ENCODE measurements at places on chromosomes 4 and X.

DNA sequence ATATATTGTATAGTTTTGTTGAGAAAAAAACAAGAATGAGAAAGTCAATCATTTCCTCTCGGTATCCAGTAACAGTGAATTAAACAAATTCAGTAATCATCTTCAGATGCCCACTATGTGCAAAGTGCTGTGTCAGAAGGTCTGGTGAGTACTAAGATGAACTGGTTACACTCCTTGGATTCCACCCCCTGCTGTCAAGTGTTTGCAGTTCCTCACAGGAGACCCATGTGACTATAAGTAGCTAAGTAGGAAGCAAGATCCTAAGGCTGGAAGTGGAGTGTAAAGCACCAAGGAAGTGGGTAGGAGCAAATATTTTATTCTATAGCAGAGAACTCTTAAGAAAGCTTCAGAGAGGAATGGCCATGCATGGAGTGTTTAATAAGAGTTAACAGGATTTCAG is 73.6 kb downstream of the SNX25 start:
- DNase-seq, result no peak

- no peak for DNase-seq
Observed at GRCh38 chr4:123701131-123701575, 304.6 kb downstream of the SPRY1 start.

GRCh38 chr4:54036184-54036583 is 28.2 kb downstream of the CHIC2 start:
- no peak for DNase-seq

DNA sequence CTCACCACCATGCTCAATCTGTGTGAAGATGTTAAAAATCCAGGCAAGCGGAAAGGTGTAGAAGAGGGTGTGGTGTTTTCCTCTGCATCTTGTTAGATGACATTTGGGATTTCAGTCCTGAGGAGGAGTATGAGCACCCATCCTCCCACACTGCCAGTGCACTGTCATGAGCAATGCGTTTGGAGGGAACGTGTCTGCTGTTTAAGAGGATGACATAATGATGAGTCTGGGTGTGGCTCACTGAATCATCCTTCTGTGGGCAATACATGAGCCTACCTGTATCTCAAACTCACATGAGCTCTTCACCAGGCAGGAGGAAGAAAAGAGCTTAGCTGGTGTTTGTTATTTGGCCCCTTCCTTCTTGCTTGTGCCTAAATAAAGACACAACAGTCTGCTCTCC is 67.9 kb upstream of the ARX start:
- no peak for DNase-seq

DNA sequence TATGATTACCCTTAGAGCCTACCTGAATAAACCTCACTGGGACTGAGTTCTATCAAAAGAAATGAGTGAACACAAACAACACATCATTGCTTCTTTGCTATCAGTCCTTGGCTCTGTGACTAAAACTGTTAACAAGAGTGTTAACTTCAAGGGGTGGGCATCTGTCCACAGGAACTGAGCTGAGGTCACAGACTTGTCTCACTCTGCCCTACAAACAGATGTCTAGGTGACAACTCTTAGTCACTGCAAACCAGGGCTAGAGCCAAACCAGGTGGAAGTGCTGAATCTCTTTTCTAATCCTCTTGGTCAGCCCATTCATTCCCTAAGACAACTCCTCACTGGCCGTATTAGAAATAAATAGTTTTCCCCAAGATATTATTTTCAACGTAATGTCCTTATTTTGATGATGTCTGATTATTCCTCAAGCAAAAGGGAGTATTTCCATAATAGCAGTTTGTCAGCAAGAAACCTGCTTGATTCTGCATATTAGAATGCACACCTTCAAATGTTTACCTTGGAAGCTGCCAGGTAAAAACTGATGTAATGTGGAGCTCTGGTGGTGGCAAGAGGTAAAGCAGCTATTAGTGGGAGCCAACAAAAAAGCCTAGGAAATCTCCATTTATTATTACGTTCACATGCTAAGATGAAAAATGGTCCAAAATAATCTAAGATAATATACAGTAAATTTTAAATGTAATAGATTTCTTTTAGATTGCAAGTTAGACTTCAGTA is 4.0 kb downstream of the COL25A1 start:
- DNase-seq, result no peak

DNA sequence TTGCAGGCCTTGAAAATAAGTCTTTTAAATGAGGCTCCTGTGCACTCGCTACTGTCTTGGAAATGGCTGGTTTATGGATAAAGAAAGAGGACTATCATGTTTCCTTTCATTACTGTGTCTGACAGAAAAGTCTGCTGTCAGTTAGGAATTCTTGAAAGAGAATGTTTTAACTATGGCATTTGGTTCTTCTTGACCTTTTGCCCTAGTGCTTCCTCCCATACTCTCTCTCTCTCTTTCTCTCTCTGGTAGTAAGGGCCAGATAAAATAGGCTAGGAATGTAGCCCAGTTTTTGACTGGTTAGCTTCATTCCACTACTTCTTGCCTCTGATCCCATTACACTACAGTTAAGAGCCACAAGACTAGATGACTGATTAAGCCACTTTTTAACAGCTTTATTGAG is 29.8 kb downstream of the YY2 start:
- no peak for DNase-seq

DNA sequence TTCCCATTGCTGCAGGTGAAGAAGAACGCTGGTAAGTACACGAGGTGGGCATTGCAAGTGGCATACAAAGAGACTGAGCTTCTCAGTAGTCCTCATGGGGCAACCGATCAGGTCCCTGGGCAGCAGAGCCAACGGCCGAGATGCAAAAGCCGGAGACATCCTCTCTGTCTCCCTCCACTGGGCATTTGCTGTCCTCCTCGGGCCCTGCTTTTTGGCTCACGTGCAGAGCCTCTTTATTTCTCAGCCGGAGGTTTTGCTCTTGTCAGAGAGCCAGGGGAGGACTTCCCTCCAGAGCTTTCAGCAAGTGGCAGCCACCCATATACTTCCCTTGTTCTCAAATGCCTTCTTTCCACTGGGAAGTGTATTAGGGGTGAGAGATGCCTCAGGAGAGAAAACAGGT is 18.0 kb downstream of the STARD8 start:
- DNase-seq, result no peak

GRCh38 chr4:140635606-140636005 is 66.8 kb upstream of the UCP1 start:
- DNase-seq, result no peak

DNA sequence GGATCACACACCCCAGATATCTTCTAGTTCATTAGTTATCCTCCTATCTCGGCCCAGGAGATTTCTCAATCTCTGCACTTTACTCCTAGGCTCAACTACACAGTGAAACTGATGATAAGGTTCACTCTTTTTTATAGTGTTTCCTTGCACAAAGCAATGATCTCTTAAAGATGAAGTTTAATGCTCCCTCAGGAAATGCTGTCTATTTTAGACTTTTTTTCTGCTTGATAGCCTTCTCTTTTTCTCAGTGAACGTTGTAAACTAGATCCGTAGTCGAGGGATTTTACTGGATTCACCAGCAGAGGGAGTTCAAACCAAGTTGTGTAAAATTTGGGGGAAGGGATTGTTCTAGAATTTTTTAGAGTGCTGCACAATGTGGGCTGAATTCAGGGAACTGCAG is 269.6 kb downstream of the GBA3 start:
- DNase-seq, result no peak

DNA sequence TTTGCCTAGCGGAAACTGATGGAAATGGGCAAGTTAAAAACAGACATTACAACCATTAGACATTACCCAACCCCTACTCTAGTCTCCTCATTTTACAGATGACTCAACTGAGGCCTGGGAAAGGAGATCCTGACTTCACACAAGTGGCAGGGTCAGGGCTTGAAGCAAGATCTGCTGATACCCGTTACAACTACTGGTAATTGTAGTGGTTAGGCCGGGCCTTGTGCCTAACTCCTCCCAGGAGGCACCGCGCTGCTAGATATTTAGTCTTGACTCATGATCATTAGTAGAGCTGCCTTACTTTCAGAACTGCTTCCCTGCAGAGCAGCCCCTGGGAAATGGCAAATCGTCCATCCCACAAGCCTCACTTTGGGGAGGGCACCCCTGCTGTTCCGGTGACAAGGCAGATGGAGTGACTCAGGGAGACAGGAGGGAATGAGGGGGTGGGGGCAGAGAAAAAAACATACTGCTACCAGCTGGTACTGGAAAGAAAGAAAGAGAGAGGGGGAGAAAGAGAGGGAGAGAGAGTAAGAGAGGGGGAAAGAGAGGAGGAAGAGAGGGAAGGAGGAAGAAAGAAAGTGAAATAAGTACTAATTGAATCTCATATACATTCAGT is 12.2 kb downstream of the ARHGEF6 start:
- peak; percentile 73 for DNase-seq

- no peak for DNase-seq
Observed at GRCh38 chrX:110125446-110126162, 122.7 kb downstream of the TMEM164 start.

GRCh38 chr4:87326460-87326859 is 3.8 kb upstream of the HSD17B13 start:
- DNase-seq, result no peak

DNA sequence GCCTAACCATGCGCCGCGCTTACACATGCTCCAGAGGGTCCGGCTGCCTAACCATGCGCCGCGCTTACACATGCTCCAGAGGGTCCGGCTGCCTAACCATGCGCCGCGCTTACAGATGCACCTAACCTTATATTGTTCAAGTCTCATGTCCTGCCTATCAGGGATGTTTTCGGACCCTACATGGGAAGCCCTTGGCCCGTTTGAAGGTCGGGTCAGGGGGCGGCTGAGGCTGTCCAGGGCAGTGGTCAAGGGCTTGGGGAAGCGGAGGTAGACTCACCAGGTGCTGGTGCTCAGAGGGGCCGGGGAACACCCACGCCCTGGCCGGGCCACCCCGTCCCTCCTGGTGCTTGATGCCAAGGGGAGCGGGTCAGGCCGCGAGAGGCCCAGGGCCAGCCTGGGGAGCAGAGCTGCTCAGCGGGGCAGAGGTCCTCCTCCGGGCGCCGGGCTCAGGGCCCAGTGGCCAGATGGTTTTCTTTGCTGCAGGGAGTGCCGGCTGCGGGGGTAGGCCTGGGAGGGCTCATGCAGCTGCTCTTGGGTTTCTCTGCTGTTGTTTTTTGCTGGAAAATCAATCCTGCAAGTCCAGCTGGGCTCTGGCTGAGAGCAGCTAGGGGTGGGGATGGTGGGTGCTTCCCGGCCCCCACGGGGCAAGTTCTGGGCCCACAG is 35.4 kb upstream of the SPON2 start:
- DNase-seq, result peak; percentile 58

- DNase-seq, result peak; percentile 36
Observed at GRCh38 chr4:26779674-26780073, 81.0 kb upstream of the STIM2 start.

- no peak for DNase-seq
Observed at GRCh38 chr4:4559596-4559995, 17.7 kb upstream of the STX18 start.

- DNase-seq, result no peak
Observed at GRCh38 chr4:152334931-152335330, 201.0 kb downstream of the FBXW7 start.

GRCh38 chrX:129493643-129494042 is 29.6 kb downstream of the SMARCA1 start:
- DNase-seq, result no peak

- DNase-seq, result no peak
Observed at GRCh38 chr4:2400841-2401609, 17.4 kb downstream of the ZFYVE28 start.

DNA sequence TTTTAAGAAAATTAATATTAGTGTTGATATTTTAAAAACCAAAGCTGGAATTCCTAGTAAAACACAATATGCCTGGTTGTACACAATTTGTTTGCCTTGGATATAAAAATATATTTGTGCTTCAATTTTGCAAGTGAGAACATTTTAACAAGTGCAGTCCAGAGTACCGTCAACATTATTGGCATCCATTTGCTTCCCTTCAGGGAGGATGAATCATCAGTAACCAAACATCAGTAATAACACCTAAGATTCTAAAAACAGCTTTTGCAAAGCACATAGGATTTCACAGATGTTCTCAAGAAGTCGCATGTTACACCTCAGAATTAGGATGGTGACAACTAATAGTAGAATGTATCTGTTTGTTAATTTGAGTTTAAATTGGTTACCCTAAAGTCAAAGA is 262.6 kb upstream of the BMP3 start:
- DNase-seq, result no peak

- no peak for DNase-seq
Observed at GRCh38 chr4:61995717-61996340, 795.7 kb downstream of the ADGRL3 start.

DNA sequence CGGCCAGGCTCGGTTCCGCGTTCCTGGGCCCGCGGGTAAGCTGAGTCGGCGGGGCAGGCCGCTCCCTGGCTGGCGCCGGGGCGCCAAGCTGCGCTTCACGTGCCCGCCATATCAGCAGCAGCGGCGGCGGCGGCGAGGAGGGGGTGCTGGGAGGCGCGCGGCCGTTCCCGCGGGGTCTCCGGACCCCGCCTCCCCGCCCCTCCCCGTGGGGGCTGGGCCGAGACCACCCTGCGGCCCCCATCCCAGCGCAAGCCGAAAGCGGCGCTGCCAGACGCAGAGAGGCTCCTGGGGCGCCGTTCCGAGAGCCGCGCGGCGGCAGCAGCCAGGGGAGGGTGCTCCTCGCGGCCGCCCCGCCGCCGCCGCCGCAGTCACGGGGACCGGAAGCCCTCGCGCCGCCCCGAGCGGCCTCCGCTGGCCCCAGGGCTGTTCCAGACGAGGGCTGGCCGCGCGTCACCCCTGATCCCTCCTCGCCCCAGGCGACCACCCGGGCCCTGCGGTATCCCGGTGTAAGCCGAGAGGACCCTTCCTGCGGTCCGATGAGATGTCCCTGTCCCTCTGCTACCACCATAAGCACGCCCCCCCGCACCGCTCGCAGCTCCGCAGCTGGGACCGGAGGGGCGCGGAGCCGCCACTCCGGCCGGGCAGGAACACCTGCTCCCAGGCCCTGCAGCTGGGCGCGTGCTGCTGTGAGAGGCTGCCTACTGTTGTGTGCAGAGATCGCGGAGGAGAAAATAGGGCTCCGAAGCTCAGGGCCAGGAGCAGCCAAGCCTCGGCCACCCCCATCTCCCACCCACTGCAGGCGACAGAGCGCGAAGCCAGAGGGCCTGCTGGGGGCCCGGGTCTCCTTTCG is 7.5 kb upstream of the BCOR start:
- no peak for DNase-seq

- DNase-seq, result no peak
Observed at GRCh38 chr4:182369211-182369610, 126.0 kb downstream of the TENM3 start.

- DNase-seq, result no peak
Observed at GRCh38 chr4:73187325-73187724, 71.3 kb downstream of the ANKRD17 start.

GRCh38 chr4:79050541-79050880 is 111.3 kb upstream of the PAQR3 start:
- no peak for DNase-seq

GRCh38 chr4:6235901-6236640 is 33.6 kb upstream of the WFS1 start:
- no peak for DNase-seq

GRCh38 chr4:156496797-156497196 is 474.8 kb downstream of the PDGFC start:
- DNase-seq, result no peak
